Stimulated activated naive CD4-positive, alpha-beta T cell treated with Interleukin-2 at 50 U/mL for 16 hours (primary cell): ENCODE measurements at places on chromosomes 2 and 18.

- no peak for DNase-seq
Observed at GRCh38 chr2:149329489-149330126, 779 bp upstream of the LYPD6 start.

DNA sequence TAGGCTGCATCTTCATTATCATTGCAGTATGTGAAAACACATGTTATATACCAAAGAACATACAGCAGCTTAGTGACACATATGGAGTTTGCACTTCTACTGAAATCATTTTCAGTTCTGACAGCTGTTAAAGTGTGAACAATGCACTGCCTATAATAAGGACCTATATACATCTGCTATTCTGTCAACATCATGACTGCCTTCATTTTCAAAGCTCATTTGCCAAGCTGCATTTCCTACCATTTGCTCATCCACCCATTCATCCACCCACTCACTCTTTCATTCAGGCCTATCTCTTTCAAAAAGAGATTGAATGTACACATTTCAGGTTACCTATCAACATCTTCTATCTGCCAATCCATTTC is 81.7 kb upstream of the STK17B start:
- no peak for DNase-seq

DNA sequence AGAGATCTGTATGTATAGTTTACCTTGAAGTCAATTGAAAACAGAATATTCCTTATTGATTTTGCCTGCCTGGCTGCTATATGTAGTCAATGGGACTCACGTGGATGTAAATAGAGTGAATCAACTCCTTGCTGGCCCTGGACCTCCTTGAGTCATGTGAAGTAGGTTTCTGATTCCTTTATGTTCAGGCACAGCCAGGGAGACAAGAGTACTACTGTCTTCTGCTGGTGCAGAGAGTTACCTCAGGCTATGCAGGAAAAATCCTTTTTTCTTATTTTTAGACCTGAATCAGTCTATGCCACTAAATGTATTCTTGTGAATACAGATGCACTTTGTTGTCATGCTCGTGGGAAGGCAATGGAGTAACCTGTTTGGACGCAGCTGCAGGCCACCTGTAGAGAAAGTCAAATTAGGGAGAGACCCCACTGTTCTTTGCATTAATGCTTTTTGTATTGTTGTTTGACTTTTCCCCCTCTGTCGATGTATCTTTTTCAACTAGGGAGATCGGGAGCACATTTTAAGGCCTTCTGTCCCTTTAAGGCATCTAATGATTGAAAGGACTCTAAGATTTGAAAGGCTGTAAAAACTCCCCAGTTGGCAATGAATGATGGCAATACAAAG is 473.9 kb downstream of the ARHGAP15 start:
- DNase-seq, result no peak

DNA sequence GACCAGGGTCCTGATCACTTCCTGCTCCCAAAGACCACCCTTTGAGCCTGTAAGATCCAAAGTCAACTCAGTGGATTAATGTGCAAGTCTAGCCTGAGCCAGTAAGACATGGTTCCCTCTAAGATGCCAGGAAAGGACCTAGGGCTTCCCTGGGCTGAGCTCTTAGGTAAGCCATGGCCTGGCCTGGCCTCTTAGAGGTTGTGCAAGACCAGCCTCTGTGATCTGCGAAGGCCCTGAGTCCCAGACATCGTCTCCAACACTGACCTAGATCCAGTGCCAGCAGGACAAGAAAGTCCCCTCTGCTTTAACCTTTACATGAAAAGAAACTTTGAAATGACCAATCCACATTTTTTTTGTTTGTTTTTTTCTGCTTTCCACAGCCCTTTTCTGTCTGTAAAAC is 73.6 kb upstream of the CYP1B1 start:
- DNase-seq, result no peak

GRCh38 chr2:240887631-240888030 is 8.3 kb downstream of the MAB21L4 start:
- DNase-seq, result no peak

- DNase-seq, result no peak
Observed at GRCh38 chr18:41135146-41135545, 819.9 kb upstream of the PIK3C3 start.

DNA sequence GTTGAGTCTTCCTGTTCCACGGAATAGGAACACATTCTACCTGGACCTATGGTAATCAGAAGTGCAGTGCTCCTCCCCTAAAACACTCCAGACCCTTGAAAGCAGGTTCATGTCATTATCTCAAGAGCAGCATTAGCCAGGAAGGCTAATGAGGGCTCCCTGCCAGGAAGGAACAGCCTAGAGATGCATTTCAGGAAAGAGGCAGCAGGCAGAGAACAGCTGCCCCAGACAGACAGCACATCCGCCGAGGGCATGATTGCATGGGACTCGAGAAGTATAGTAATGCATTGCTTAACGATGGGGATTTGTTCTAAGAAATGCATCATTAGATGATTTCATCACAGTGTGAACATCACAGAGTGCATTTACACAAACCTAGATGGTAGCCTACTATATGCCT is 171.5 kb downstream of the ALK start:
- DNase-seq, result no peak

DNA sequence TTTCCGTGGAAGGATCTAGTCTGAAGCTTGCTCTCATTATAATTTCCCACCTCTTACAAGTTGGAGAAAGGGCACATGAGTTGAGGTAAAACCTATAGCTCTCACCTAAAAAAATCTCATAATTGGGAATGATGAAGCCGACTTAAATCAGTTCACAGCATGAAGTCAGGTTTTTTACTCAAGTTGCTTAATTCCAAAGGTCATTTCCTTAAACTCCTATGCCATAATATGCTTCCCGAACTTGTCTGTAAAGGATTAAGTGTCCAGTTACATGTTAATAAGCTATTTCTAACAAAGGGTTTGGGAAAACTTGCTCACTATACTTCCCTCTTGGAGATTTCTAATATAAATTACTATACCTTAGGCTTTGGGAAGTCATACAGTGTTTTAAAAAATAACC is 481.2 kb downstream of the NUP35 start:
- DNase-seq, result no peak

DNA sequence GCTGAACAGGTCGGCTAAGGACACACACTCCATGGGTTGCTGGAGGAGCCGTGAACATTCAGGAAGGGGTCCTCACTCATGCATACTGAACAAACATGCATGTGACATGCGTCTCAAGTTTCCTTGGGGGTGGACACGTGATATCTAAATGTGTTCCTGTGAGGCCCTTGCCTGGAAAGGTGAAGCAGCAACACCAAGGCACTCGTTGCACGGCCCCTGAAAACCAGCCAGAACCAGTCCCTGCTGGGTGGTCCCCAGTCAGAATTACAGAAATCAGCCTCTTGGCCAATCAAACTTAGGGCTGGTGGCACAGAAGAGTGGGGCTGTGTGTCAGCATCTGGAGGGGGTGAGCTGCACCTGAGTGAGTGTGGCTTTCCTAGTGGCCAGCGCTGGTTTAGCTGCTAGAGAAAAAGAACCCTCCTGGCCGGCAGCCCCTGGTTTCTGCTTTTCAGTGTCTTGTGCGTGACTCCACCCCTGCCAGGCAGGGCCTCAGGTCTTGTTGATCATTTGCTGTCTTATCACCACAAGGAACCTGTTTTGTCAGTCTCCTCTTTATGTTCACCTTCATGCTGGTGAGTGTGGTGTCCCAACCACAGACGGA is 3.2 kb upstream of the AQP12B start:
- no peak for DNase-seq

- DNase-seq, result no peak
Observed at GRCh38 chr2:188291142-188291616, 495 bp upstream of the GULP1 start.

GRCh38 chr2:24432121-24432520 is 58.9 kb upstream of the NCOA1 start:
- no peak for DNase-seq

DNA sequence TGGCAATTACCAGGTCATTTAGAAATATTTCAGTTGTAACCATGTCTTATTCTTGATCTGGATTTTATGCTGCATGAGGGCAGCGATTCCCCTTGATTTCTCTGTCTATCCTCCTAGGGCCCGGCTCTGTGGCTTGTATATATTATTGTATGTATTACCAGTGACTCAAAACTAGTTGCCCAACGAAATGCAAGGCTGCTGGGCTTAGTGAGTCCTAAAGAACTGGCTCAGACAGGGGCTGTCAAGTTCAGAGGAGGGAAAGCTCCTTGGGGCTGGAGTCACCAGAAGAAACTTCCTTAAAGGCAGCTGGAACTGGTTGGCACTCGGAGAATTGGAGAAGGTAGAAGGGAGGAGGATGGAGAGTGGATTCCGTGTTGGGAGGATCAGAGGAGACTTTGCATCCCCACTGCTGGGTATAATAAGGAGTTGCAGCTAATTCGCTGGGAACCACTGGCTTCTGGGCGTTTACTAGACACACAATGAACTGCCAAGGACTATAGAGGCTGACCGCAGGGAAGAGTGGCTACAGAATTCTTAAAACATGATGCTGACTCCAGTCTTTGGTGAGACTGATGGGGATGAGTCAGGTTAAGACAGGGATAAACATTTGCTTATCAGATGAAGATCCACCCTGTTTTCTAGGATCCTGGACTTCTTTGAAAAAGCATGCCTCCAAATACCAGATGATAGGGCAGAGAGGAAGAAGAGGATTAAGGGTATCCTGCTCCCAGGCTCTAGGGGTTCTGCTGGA is 104.3 kb downstream of the PRKCE start:
- no peak for DNase-seq

- DNase-seq, result no peak
Observed at GRCh38 chr2:222714361-222715241, 43.1 kb downstream of the MOGAT1 start.

DNA sequence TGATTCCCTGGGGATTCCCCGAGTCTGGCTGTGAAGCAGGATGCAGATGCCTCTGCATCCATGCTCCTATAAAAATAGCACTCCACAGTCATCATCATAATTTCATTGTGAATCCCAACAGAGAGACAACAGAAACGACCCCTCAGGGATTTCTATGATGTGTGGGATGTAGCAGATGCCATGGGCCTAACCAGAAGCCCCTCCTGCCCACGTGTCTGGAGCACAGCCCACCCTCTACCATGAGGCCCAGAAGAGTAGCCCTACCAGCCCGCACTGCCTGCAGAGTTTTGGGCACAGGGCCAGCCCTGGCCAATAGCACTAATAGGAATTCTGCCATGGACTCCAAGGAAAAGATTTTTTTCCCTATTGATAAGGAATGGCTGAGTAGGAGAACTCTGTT is 66.6 kb downstream of the GYPC start:
- DNase-seq, result no peak

DNA sequence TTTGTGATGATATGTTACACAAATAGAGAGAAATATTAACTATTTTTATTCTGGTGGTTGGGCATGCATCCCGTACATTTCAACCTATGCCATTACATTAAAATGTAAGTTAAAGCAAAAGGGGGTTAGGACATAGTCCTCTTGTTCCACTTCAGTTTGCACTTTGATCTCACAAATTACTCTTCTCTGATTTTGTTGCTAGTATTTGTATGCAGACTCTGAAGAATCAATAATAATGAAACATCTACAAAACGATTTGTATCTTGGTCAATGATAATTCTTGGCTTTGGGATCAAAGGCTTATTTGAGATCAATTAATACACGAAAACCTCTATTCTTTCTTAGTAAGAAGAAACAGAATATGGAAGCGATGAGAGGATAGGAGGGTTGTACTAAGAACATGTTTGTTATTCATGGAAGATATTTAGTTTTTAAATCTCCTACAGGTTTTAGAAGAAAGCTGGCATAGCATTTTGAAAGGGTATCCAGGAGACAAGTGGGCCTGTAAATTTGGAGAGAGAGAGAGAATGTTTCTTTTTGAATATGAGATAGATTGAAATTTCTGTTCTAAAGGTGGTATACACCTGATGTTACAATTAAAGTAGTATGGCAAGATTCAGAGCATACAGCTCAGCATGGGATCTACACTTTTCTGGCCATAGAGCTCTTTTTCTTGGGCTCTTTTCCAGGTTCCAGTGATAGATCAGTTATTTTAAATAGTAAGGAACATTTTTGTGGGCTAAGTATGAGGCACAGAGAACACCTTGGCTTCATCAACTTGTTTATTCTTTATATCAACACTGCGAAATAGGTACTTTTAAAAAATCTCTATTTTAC is 347.9 kb downstream of the PTPRM start:
- no peak for DNase-seq

DNA sequence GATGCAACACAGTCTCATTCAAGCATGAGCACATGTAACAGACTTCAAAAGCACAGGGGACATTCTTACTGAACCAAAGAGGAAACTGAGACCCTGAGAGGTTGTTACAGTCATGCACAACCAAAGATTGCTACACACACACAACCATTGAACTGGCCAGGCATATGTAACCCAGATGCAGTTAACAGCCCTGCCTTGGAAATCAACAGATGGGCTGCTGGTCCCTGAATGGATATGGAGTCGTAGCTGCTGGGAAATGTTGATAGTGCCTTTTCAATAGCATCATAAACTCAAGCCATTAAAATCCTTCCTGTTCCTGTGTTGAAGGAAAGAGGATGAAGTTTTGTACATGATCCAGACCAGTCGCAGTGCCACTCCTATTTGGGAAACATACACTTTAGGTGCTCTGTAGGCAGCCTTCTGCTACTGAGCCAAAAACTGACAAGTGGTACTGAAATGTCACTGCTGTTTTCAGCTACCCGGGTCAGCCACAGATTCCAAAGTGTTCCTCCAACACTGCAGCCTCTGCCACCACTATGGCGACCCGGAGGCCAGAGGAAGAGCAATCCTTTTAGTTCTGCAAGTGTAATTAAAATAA is 143.9 kb downstream of the CCBE1 start:
- DNase-seq, result no peak

DNA sequence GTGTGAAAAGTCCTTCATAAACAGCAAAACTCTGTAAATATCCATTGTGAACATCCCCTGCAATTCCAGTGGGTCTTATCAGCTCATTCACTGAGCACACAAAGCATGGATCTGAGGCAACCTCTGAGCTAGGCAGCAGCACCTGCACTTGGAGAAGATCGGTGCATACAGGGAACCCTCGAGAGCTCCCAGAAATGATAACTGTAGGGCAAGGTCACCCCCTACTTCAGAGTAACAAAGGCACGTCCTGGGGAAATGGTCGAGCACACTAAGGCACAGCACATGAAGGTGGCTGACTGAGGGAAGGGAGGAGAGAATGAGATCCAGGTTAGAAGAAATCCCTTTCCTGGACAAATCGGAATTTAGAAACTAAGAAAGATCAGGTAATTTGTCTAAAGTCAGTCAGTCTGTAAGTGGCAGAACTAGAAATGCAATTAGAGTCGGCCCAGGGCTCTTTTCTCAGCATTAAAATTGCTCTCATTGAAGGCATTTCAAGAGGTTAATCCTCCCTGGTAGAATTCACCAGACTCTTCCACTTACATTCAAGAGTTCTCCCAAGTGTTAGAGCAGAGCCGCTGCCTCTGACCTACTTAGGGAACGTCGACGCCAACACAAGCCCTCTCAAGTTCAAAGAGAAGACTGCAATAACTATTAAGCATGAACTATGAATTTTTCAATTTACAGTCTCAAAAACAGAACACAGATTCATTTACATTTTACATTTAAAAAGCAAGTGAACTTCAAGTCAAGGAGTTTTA is 45.9 kb downstream of the PXDN start:
- no peak for DNase-seq
